ENCODE measurements at places on chromosomes 2 and 18.

DNA sequence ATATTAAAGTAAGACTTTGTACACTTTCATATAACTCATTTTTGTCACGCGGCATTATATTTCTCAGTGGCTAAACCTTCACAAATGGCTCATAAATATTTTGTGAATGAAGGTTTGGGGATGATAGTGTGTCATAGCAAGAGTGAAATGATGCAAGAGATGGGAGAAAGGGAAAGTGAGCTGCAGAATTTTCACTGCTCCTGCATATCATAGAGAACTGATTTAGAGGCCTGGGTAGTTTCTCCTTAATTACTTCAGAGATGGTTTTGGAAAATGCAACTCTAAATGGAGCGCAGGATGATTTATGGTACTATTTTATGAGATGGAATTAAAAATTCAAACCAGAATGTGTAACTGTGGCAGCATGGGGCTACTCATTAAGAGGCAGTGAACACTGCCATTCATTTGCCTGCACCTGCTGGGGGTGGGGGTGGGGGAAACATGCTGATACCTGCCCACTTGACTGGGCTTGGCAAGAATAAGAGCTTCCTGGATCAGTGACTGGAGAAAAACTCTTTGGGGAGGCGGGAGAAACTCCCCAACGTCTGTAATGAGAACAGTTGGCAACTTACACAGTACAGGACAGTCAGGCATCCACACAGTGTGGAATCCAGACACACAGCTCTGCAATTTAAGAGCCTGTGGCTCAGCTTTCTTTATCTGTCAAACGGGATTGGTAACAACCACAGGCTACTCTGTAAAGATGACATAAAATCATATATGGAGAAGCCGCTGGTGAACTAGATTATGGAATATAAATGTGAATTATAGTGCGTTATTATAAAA lies 941.9 kb downstream of the SLC4A3 start:
- no peak for DNase-seq

DNA sequence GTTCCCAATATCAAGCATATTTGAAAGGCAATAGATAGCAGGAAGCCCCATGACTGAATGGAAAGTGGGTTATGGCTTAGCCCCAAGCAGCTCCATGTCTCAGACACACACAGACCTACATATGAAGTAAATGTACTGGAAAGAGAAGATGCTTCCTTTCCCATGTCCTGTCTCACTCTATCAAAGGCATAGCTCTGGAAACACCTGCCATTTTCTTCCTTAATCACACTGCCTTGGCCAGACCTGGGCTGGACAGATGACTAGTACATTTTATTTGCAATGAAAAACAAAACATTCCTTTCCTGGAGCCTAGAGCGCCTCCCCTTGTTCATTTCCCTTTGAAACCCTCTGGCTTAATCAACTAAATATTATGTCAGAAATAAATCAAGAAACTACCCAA lies 160.7 kb downstream of the ANTXR1 start:
- DNase-seq, result no peak

- no peak for DNase-seq
Observed at GRCh38 chr2:128286905-128287779, 31.5 kb downstream of the HS6ST1 start.

- DNase-seq, result no peak
Observed at GRCh38 chr2:144490857-144491256, 29.1 kb downstream of the ZEB2 start.

DNA sequence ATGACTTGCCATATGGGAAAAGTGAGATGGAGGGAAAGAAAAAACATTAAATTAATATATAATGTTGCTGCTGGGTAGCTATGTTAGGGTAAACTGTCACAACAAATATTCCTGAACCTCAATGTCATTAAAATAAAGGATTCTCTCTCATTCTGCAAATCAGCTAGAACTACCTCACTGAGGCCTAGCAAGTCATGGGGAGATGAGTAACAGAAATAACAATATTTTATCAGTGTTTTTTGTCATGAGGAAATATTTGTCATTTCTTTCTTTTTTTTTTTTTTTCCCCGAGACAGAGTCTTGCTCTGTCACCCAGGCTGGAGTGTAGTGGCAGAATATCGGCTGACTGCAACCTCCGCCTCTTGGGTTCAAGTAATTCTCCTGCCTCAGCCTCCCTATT lies 1282.3 kb upstream of the NRXN1 start:
- no peak for DNase-seq

DNA sequence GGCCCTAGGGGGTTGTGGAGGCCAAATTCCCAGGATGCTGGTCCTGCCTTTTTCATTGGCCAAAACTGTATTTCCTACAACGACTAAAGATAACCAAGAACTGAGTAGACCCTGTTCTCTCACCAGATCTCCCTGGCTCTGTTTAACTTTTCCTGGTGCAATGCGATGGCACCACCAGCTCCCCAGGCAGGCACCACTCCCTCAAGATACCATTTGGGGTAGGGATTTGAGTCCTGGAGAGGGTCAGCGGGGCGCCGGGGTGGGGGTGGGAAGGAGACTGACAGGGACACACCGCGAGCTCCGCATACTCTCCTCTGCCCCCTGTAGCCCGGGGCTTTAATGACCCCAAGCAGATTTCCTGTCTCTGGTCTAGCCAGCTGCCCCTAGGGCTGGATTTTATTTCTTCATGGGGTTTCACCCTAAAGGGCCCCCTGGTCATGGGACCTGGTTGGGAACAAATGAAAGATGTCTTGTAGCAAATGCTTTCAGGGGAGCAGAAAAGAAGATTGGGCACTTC lies 7.3 kb downstream of the SIX2 start:
- DNase-seq, result no peak

- DNase-seq, result no peak
Observed at GRCh38 chr18:28113271-28114029, 63.5 kb downstream of the CDH2 start.

- no peak for DNase-seq
Observed at GRCh38 chr2:102386867-102387541, 31.4 kb downstream of the IL18R1 start.

GRCh38 chr18:26832302-26832701 lies 33.2 kb downstream of the AQP4 start:
- no peak for DNase-seq

DNA sequence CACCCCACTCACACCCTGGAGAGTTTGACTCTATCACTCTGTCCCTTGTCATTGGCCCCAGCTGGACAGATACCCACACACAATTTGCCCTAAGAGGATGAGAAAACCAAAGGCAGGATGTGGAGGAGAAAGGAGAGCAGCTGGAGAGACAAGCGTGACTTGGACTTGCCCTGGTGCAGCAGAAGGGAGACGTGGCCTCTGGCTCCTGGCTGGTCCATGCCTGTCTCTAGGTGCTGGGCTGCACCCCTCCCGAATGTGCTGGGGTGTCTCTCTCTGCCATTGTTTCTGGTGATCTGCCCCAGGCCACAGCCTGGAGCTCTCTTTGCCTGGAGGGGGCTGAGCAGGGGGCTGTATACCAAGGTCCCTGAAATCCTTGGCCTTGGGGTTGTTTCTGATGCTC lies 88.7 kb upstream of the HDAC4 start:
- no peak for DNase-seq

DNA sequence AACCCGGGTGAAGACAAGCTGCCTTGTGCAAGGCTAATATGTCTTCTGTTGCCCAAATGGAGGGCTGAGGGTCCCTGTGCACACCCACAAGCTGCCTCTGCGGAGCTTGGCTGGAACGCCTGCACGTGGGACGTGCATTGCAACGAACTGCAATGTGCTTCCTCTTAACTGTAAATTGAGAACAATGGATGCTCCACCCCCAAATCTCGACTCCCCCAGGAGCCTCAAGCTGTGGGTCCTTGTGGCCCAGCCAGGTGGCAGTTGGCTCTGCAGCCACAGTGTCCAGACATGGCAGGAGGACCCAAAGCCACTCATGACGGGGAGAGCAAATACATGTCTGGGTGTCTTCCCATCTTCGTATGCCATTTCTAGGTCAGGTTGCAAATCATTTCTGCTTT lies 90.1 kb downstream of the TWIST2 start:
- DNase-seq, result no peak

DNA sequence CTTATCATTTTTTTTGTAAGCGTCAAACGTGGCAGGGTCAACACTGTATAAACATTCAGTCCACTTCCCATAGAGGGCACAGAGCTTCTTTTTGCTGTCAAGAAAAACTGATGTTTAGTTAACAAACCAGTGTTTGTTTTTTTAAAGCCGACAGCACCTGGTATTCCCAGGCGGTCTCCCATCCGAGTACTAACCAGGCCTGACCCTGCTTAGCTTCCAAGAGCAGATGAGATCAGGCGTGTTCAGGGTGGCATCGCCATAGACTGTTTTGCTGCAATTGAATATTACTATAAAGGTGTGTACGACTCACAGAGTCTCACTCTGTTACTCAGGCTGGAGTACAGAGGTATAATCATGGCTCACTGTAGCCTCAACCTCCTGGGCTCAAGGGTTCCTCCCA lies 31.5 kb downstream of the CABYR start:
- DNase-seq, result no peak

DNA sequence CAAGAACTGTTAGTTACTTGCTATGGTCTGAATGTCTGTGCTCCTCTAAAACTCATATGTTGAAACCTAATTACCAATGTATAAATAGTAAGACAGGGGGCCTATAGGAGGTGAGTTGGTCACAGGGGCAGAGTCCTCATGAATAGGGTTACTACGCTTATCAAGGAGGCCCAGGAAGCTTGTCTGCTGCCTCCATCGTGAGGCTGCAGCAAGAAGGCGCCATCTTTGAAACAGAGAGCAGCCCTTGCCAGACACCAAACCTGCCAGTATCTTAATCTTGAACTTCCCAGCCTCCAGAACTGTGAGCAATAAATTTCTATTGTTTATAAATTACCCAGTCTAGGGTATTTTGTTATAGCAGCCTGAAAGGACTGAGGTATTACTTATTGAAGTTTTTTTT lies 79.1 kb downstream of the TGIF1 start:
- DNase-seq, result no peak

DNA sequence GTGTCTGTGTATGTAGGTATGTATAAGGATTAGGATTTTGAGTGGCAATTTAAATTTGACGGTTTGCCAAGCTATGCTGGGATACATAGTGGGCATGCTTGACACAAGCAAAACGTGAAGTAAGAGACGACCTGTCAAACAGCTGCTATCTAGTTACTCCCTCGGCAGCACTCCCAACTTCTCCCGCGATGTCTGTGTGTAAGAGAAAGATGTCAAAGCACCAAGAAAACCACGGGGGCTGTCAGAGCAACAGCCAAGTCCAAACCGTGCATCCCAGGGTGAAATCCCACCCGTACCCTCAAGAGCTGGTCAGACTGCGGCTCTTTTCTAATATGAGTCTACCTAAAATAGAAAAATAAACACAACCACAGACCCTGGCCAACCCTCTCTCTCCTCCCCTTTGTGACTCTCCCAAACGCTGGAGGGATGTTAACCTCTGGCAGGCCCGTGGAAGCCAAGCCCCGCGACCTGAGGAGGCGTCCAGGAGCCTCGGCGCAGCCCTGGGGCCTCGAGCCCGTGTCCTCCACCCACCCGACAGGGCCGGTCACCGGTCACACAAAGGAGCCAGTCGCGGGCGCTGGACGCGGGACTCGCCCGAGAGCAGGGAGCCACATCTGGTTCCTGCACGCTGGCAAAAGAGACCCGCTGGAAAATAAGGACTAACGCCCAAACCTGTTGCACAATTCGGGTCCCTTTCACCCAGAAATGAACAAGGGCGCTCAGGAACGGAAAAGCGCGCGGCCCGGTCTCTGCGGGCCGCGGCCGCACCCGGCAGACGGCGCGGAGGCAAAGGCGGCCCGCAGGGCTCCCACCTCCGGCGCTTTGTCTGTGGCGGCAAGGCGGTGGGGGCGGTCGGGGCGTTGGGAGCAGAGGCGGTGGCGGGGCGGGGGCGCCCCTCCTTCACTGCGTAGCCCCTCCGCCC lies 925 bp downstream of the SESTD1 start:
- DNase-seq, result peak; percentile 10

DNA sequence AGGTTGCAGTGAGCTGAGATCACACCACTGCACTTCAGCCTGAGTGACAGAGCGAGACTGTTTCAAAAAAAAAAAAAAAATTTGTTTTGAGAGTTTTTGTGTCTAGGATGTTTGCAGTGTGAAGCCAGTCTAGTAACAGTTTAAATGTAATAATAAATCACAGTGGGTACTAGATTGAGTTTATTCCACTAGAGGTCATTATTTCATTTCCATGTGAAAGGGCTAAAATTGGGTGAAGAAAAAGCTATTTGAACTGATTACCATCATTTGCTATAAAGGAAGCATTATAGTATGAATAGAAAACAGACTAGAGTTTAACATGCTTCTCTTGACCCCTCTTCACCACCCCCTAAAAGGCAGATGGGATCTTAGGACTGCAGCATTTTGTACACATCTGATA lies 20.3 kb downstream of the SNRPD1 start:
- no peak for DNase-seq

DNA sequence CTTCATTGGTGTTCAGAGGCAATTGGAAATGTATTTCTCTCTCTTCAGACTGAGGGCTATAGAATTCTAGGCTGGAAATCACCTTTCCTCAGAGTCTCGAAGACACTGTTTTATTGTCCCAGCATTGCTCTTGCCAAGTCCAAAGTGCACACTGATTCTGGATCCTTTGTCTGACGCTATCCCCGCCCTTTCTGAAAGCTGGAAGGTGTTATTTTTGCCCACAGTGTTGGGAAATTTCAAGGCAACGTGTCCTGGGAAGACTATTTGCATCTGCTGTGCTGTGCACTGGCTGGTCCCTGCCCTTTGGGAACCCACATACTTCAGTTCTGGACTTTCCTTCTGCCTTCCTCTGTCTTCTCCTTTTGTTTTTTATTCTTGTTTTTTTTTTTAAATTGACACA lies 190.8 kb downstream of the SH3BP4 start:
- no peak for DNase-seq

- DNase-seq, result no peak
Observed at GRCh38 chr2:65263262-65263661, 35.6 kb downstream of the ACTR2 start.

GRCh38 chr2:212752730-212753351 lies 214.2 kb upstream of the ERBB4 start:
- DNase-seq, result no peak

DNA sequence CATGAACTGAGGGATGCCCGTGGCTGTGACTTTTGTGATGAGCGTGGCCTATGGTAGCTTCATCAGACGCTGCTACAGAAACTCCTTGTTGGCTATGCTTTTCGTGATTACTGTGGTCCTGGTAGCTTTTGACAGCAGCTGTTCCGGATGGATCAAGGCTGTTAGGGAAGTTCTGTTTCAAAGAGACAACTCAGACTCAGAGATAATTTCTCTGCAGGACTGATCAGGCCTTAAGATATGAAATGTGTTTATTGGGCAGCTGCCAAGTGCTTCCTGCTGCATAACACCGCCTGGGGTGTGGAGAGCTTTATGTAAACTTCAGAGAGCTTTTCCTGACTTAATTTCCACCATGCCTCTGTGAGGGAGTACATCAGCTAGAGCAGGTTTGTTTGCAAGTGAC lies 243.8 kb downstream of the TSN start:
- DNase-seq, result no peak

- no peak for DNase-seq
Observed at GRCh38 chr2:110860630-110861029, 128.3 kb downstream of the ACOXL start.

GRCh38 chr2:191500566-191500883 lies 177.4 kb upstream of the NABP1 start:
- DNase-seq, result no peak

Data from NCI-H1048 (cell line).